ENCODE measurements at places on chromosomes 7 and 10.

DNA sequence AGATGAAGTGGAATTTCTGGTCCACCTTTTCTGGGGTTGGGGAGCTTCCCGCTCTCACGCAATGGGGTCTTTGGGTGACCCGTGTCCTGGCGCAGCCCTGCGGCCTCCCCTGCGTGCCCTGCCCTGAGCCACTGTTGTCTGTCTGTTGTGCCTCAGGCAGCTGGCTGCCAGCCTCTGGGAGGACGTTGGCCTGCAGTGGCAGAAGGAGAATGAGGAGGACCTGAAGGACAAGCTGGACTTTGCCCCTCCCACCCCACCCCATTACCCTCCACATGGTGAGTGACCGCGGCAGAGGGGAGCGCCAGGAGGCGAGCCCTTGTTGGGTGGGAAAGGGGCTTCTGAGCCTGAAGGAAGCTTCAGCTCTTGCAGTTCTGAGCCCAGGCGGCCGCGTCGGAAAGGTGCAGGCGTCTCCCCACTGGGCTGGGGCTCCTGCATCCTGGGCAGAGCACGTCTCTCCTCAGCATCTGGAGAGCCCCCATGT lies 14.2 kb upstream of the PRKAR1B start:
- DNase-seq: no peak

DNA sequence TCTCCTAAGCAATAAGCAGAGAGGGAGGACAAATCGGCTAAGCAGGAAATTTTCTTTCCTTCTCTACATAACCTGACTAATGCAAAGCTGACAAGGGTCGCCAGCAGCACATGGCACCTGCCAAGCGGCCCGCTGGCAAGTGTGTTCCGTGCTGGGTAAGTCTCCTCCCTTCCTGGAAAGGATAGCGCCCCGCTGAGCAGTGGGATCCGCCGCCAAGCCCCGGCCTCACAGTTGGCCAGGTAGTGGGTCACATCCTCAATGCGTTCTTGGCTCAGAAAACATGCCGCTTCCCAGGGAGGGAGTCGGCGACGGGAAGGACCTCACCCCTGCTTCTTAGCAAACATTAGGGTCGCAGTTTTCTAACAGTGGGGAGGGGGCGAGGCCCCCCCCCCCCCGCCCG lies 488.9 kb upstream of the NUPR2 start:
- no peak for DNase-seq

GRCh38 chr7:29139796-29140195 lies 6.5 kb downstream of the CPVL start:
- DNase-seq: peak; percentile 51

DNA sequence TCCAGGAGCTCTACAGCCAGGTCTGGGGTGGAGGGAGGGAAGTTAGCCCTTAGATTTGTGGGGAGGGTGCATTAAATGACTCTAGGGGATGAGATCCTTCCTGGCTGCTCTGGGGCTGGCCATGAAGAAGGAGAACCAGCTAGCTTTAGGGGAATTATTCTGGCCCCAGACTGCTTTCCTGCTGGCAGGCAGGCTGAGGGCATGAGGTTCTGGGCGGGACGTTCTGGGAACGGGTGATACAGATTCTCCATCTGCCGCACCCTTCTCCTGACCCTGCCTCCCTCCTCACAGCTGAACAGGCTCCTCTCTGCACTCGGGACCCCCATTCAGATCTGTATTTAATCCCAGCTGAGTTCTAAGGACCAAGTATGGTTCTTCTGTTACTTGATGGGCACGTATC lies 23.9 kb downstream of the GOLGA7B start:
- no peak for DNase-seq

DNA sequence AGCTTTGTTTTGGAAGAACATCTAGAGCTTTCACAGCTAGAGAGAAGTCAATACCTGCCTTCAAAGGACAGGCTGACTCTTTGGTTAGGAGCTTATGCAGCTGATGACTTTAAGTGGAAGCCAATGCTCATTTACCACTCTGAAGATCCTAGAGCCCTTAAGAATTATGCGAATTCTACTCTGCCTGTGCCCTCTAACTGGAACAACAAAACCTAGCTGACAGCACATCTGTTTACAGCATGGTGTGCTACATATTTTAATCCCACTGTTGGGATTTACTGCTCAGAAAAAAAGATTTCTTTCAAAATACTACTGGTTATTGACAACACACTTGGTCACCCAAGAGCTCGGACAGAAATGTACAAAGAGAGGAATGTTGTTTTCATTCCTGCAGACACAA lies 57.3 kb downstream of the PALS2 start:
- DNase-seq: no peak

GRCh38 chr10:47025540-47026300 lies 114.5 kb downstream of the PTPN20 start:
- DNase-seq: peak; percentile 84

DNA sequence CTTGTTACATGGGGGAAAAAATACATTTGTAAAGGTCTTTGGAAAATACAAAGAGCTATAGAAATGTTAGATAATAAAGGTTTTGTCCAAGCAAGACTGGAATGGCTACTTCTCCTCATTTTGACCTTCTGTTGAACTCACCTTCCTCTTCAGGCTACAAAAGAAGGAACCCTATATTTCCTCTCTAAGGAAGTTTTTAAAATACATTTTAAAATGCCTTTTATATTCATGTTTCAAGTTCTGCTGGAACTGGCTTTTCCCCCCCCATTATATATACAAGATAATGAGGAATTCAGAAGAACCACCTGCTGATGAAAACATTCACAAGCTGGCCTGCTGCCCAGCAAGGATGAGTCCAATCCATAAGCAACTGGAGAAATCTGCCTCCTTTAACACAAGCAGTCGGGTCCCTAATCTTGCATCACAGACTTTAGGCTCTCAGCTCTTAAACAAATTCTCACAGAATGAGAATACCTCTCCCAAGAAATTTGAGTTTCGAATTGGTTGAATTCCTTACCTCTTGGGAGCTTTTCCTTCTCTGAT lies 44.6 kb downstream of the MTERF1 start:
- peak; percentile 10 for DNase-seq

GRCh38 chr10:128316925-128317324 lies 190.7 kb upstream of the MKI67 start:
- no peak for DNase-seq

DNA sequence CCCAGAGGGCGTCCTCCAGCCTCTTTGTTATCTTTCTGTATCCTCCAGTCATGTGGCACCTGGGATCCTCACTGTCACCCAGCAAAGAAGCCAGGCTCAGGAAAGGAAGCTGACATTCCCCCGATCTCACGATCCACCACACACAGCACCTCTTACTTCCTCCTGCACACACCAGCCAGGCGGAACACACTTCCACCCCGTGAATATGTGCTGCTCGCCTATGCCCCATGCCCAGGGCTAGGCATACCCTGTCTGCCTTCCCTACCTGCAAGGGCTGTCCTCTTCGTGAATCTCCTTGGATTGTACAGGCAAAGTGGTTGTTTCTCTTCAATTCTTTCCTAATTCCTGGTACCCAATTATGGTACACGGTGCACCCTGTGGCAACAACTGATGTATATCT lies 191.0 kb downstream of the TNS3 start:
- DNase-seq: no peak

DNA sequence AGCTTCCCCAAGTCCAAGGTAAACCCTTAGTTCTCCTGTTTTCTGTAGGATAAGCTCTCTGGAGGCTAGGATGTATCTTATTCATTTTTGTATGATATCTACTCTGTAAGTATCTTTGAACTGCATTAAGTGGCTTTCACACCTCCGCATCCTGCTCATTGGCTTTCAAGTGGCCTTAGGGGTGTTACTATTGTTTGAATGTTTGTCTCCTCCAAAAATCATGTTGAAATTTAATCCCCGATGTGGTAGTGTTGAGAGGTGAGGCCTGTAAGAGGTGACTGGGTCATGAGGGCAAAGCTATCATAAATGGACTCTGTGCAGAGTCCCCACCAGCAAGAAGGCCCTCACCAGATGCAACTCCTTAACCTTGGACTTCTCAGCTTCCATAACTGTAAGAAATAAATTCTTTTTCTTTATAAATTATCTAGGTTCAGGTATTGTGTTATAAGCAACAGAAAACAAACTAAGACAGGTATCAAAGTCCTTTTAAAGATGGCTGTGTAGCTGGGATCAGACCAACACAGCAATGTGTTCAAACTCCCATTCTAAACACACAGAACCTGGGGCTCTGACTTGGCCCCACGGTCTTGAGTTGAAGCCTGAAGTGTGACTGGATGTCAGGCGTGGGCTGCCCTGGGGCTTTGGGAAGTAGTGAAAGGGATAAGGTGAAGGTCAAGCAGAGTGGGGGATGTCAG lies 25.9 kb downstream of the TBXAS1 start:
- DNase-seq: no peak

DNA sequence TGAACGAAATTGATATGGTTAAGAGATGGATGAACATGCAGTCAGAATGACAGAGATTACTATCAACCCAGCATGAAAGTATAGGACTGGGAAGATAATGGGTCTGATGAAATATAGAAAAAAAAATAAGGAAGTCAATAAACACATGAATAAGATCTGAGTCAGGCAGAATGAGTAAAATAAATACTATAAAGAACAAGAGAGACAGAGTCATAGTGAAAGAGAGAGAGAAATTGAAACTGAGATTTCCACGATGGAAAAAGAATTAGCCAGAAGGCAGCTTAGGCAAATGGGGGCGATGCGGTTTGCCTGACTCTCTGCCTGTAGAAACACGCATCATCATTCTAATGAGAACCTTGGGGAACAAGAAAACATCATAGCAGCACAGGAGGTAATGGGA lies 26.6 kb downstream of the SEMA3D start:
- peak; percentile 52 for DNase-seq

GRCh38 chr10:49299816-49300139 lies 808 bp downstream of the C10orf71 start:
- no peak for DNase-seq

- no peak for DNase-seq
Measured at GRCh38 chr10:1543596-1543995, 193.7 kb downstream of the ADARB2 start.

- DNase-seq: no peak
Measured at GRCh38 chr10:90642650-90643049, 215.2 kb downstream of the HTR7 start.

DNA sequence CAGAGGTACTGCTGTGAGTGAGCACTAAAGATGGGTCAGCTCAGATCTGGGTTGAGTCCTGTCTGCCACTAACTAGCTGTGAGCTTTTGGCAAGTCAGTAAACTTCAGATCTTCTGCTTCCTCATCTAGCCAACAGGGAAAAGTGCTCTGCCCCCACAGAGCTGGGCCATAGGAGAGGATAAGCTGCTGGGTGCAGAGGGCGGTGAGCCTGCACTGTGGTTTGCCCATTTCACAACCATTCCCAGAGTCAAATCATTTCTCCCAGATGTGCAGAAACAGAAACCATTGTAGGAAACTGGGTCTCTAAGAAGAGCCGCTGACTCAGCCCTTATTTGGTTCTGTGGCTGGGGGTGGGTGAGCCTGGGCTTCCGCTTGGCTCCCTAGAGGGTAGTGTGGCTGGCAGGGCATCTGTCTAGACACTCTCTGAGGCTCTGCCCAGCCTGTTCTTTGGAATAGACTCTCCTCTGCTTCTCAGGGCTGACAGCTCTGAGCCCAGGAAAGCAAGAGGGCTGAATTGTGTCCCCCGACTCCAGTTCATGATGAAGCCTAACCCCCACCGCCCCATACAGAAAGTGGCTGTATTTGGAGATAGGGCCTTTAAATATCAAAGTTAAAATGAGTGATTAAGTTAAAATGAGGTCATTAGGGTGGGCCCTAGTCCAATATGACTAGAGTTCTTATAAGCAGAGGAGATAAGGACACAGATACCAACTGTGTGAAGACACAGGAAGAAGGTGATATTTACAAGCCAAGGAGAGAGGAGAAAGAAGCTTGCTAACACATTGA lies 29.5 kb upstream of the ARHGAP22 start:
- peak; percentile 95 for DNase-seq

- DNase-seq: peak; percentile 96
Measured at GRCh38 chr10:122062831-122063674, 74.1 kb downstream of the TACC2 start.

- peak; percentile 87 for DNase-seq
Measured at GRCh38 chr7:80499350-80499953, 12.4 kb downstream of the GNAT3 start.

DNA sequence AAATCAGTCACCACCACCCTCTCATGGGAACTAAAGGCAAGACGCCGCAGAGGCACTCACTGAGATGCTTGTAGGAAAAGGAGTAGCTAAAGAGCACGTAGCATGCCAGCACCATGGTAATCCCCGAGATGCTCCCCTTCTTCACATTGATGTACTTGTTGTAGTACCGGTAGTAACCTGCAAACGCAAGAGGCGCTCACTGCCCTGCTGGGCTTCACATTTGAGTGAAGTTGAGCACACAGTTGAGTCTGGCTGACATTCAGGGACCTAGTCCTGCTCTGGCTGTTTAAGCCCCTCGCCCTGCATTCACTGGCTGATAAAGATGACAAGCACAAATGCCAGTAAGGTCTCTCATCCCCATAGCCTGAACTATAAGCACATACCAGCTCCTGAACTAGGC lies 6.9 kb downstream of the ATP5MF start:
- no peak for DNase-seq

Measured in HT1080 (cell line).